Activated T-helper 1 cell treated with anti-CD3 and anti-CD28 coated beads, Interleukin-2, amount 50 U/mL, for 16 hours (primary cell): ENCODE measurements at places on chromosomes 12 and 14.

DNA sequence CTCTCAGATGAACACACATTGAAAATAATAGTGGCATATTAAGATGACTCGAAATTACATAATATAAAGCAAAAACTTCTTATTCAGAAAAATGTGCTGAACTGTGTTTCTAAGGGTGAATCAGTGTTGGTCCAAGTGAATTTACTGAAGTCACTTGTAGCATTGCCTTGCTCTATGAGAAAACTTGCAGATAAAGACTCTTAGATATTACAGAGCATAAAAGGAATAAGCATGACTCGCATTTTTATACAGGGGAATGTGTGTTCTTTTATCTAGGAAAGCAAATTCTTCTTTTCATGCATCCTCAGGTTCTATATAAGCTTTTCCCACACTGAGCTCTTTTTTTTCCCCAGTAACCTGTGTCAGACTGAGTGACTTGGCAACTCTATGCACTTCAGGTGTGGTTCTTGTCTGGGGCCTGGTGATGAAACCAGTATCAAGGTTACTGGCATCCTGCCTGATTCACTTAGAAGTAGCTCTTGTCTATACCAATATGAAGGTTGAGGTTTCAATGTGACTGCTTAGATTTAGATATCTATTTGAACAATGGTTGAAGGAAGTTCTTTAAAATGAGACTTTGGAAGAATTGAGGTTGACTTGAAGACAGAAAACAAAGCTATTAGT is 76.1 kb downstream of the OTOGL start:
- DNase-seq = no peak

GRCh38 chr12:25585662-25586061 is 32.6 kb upstream of the LMNTD1 start:
- DNase-seq = no peak

DNA sequence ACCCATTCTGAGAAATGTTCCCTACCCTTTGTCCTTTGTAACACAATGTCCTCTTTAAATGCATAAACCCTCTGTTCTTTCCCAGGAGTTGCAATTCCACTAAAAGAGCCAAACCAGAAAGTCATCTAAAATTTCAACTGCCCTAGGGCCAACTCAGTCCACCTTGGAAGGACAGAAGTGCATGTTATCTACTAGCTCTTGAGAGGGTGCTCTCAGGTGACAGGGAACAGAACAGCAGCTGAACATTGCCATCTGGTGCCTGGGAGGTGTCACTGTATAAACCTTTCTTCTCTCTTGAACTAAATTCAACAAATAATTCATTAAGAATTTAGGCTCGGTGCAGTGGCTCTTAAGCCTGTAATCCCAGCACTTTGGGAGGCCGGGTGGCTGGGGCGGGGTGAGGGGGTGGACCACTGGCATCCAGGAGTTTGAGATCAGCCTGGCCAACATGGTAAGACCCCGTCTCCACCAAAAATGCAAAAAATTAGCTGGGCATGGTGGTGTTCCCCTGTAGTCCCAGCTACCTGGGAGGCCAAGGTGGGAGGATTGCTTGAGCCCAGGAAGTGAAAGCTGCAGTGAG is 10.3 kb upstream of the FERMT2 start:
- peak; percentile 13 for DNase-seq

- DNase-seq = no peak
Observed at GRCh38 chr12:6235499-6235898, 35.3 kb downstream of the CD9 start.

DNA sequence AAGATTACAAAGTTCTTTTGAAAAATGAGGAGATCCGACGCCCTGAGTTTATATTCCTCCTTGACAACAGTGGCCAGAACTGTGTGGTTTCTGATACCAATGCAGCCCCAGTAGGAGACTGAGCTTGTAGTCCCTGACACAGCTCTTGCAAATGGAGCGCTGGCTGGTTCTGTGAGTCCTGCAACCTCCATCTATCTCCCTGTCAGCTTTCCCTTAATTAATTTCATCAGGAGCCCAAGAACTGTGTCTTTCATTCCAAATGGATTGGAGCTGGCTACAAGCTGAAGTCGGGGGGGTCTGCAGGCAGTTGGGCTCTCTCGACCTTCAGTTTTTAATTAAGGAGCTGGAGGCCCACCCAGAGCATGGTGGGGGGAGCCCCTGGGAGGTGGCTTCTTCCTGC is 160.6 kb downstream of the ADGRD1 start:
- no peak for DNase-seq

DNA sequence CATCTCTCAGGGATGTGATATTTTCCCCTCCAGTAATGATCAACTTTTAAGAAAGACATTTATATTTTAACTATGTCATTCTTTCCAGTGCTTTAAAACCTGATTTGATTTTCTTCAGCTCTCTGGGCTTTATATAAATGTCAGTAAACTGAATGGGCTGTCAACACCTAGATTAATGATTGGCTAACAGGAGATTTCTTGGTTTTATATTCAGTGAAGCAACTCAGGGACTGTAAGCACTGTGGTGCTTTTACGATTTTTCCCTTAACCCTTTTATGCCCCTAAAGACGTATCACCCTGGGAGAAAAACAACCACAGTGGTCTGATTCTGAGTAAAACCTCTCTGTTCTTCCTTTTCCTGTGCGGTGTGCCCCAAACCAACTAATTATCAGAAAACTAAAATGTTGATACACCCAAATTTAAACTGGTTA is 38.0 kb downstream of the PTGER2 start:
- no peak for DNase-seq

GRCh38 chr12:27453421-27453820 is 6.9 kb downstream of the SMCO2 start:
- DNase-seq = no peak

GRCh38 chr14:103087343-103087835 is 3.4 kb downstream of the LBHD2 start:
- no peak for DNase-seq
